ENCODE measurements at places on chromosomes 1 and 21. TPM values are rescaled to one million over a fixed set of nuclear protein-coding genes. Genes with fewer than 3 reads are reported as not detected.

The TGFBR3 gene
- total RNA-seq, result 25.8 TPM

The NECTIN4 gene
- 0.12 TPM for total RNA-seq

The CRP gene
- total RNA-seq, result not detected

The DNAJC6 gene
- 4.1 TPM for total RNA-seq

The TMEM269 gene
- not detected for total RNA-seq

The DNAJC16 gene
- total RNA-seq, result 18.1 TPM

The HMGN2 gene
- total RNA-seq, result 743 TPM

The SELL gene
- total RNA-seq, result 61.4 TPM

DNA sequence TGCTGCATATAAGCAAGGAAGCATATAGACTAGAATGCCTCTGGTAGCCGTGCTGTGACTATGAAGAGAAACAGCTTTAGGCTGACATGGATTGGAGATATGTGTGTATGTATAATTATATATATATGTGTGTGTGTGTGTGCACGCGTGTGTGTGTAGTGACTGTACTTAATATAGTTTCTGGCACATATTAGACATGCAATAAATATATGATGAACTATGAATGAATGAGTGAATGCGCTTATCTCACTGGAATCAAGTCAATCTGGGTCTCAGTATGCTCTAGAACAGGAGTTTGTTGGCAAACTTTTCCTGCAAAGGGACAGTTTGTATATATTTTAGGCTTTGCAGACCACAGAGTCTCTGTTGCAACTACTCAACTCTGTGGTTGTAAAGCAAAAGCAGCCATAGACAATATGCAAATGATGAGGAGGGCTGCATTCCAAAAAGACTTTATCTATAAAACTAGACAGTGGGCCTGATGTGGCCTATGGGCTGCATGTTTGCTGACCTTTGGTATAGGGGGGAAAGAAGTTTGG lies 482.9 kb upstream of the USP24 start:
- DNase-seq, result no peak
- no peaks in the 10 kb centered on the region for H3K36me3 ChIP-seq
- no peaks in the 10 kb centered on the region for H3K4me1 ChIP-seq
- no peak overlapping the region for H3K4me3 ChIP-seq
- H3K27me3 ChIP-seq, result no peaks in the 10 kb centered on the region

DNA sequence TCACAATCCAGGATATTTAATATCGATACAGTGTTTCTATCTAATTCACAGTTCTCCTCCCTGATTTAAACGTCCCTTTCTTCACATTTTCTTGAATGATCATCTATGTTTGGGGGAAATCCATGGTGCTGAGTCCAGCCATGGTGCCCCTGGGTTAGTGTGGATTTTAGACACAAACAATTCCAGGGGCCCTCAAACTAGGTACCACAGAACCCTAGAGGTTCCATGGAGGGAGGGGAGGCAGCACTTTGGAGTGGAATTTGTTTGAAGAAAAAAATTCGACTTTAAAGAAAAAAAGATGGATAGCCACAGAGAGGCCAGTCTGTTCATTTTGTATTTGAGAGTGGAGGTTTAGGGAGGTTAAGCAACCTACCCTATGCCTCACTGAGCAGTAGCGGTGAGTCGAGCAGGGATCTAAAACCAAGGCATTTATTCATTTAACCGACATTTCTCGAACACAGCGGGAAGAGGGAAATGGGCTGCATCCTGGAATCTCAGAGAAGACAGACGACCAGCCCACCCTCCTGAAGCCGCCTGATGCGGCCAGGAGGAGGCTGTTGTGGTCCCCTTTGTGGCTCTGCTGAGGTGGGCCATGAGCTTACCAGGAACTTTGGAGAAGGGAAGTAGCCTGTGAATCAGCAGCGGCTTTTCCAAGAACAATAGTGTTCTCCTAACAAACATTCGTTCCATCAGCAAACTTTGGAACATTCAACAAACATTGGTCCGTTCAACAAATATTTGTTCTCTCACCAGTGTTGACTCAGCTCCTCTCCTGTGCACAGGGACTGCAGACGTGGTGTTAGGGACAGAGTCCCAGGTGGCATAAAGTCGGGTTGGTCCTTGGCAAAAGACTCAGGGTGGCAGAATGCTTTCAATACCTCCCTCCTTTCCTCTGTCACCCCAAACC lies 103.5 kb upstream of the ZBTB40 start:
- no peak overlapping the region for H3K27ac ChIP-seq
- no peak for DNase-seq
- no peak overlapping the region for H3K4me3 ChIP-seq

DNA sequence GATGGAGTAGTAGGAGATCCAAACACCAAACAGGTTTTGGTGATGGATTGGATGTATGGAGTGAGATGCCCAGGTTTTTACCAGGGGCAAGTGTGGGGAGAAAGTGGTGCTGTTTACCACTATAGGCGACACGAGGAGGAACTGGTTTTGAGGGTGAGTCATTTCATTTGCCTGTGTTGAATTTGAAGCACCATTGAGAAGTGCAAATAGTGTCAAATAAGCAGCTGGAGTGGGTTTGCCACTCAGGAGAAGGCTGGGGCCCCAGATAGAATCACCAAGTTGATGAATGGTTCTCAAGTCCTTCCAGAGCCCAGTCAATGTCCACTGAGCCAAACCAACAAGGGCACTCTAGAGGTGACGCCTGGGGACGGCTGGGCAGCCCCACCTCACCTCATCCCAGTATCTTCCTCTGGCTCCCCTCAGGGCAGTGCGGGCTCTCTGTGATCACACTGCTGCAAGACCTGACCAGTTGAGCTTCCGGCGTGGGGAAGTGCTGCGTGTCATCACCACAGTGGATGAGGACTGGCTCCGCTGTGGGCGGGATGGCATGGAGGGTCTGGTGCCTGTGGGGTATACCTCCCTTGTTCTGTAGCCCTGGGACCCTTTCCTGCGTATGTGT lies 9.4 kb downstream of the RUSC1 start:
- H3K27me3 ChIP-seq, result no peaks in the 10 kb centered on the region
- DNase-seq, result no peak
- H3K27ac ChIP-seq, result peak overlapping the region; percentile 43
- no peak overlapping the region for H3K4me3 ChIP-seq
- peaks cover 23% of the 10 kb centered on the region for H3K36me3 ChIP-seq
- H3K4me1 ChIP-seq, result peaks cover 21% of the 10 kb centered on the region

GRCh38 chr1:205538235-205538840 lies 33.9 kb downstream of the CDK18 start:
- peaks cover 16% of the 10 kb centered on the region for H3K4me1 ChIP-seq
- no peak overlapping the region for H3K27ac ChIP-seq

DNA sequence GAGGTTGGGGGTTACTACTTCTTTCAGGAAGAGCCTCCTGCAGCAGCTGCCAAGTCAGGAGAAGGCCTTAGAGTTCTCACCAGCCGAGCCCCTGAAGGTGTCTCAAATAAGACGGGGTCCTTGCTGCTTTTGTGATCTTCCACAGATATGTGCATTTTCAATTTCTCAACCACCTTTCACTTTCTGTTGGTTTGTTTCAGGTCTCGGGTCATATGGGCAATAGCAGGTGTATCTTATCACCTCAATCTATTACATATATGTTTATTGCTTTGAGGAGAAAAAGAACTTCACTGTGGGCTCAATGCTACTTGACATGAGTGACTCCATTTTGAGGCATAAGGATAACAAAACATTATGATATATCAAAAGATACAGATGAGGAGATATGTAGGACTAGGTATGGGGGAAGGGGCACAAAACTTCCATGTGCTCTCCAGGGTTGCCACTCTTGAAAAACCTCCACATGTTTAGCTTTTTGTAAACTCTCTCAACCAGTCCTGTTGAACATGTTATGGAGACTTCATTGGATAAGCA lies 1171.4 kb upstream of the ADGRL2 start:
- H3K36me3 ChIP-seq, result no peaks in the 10 kb centered on the region
- DNase-seq, result no peak
- H3K4me3 ChIP-seq, result no peak overlapping the region
- H3K27ac ChIP-seq, result no peak overlapping the region
- H3K27me3 ChIP-seq, result no peaks in the 10 kb centered on the region

- no peak overlapping the region for H3K4me3 ChIP-seq
- peaks cover 38% of the 10 kb centered on the region for H3K27me3 ChIP-seq
- H3K4me1 ChIP-seq, result no peaks in the 10 kb centered on the region
- H3K27ac ChIP-seq, result no peak overlapping the region
These were observed 13.0 kb upstream of the DMBX1 start for GRCh38 chr1:46476673-46477072.

- H3K4me3 ChIP-seq, result no peak overlapping the region
- H3K4me1 ChIP-seq, result no peaks in the 10 kb centered on the region
- H3K27me3 ChIP-seq, result peaks cover 18% of the 10 kb centered on the region
- DNase-seq, result no peak
- no peaks in the 10 kb centered on the region for H3K36me3 ChIP-seq
- no peak overlapping the region for H3K27ac ChIP-seq
These were observed 114.1 kb downstream of the ZNF648 start for GRCh38 chr1:181947441-181947840.

DNA sequence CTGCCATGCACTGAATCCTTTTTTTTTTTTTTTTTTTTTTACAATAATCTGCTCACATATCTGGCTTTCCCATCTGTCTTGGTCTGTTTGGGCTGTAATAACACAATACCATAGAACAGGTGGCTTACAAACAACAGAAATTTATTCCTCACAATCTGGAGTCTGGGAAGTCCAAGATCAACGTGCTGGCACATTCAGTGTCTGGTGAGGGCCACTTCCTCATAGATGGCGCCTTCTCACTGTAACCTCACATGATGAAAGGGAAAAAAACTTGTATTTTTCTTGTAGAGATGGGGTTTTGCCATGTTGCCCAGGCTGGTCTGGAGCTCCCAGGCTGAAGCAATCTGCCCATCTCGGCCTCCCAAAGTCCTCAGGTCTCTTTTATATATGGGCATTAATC lies 13.0 kb upstream of the PARP1 start:
- no peaks in the 10 kb centered on the region for H3K36me3 ChIP-seq
- no peak overlapping the region for H3K4me3 ChIP-seq

- no peaks in the 10 kb centered on the region for H3K4me1 ChIP-seq
- no peaks in the 10 kb centered on the region for H3K27me3 ChIP-seq
- no peak for DNase-seq
These were observed 51.7 kb upstream of the ACADM start for GRCh38 chr1:75672528-75673393.

- H3K27me3 ChIP-seq, result no peaks in the 10 kb centered on the region
- peaks cover 9% of the 10 kb centered on the region for H3K4me1 ChIP-seq
- H3K36me3 ChIP-seq, result no peaks in the 10 kb centered on the region
These were observed 518 bp downstream of the PLOD1 start for GRCh38 chr1:11935057-11935412.

Measured in activated CD8-positive, alpha-beta memory T cell treated with anti-CD3 and anti-CD28 coated beads, Interleukin-2, amount 10 ng/mL, durations not matched to agents 7 days and 5 days (primary cell).